ENCODE measurements at places on chromosomes 12 and 14. TPM values are rescaled to one million over a fixed set of nuclear protein-coding genes. Genes with fewer than 3 reads are reported as not detected.

COX6A1 gene
- total RNA-seq = 176 TPM

TC2N gene
- 126 TPM for total RNA-seq

DNA sequence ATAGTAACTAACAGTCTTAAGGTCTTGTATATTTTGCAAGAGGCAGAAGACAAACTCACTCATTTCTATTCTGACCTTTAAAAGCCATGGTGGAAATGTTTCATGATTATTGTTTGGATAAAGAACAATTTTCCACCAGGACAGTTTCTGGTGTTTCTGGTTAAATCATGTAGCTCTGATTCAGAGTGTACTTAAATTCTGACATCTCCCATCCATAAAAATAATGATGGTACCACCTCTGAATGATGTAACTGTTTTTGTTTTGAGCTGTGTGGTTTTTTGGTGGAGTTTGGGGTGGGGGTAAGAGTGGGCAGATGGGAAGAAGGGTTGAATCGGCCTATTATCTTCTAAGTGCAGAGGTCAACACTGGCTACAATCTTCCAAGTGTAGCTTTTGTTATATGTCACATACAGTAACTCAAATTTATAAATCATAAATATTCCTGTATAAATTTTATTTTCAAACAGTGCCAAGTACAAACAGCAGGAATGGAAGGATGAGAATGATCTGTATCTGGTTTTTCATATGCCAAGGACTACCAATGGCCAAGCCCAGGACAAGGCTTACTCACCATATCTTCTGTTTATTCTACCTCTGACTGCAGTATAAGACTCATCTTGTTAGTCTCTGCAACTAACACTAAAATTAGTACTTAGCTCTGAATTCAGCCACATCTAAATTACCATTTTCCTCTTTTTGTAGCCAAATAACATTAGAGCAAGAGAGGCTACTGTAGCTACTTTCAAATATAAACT is 108.7 kb downstream of the BCAT1 start:
- DNase-seq = no peak

- no peak for DNase-seq
These were observed 161.9 kb upstream of the RASSF8 start for GRCh38 chr12:25796523-25797000.

GRCh38 chr14:44700694-44701093 is 193.6 kb upstream of the FSCB start:
- DNase-seq = no peak
